ENCODE measurements at places on chromosomes 1 and 21.

DNA sequence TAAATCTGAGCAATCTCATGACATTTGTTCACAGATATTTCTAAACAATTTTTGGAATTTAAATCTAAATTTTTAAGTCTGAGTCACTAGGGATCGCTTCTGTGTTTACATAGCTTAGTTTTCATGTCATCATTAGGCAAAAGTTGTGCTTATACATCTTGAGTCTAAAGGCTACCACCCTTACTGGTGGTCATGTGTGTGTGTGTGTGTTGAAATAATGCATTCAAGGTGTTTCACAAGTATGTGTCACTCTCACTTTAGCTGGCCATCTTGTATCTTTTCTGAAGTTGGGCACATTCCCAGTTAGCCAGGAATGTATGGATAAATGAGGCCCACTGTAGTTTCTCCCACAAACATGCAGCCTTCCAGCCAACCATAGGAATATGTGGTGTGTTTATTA is 1162.5 kb upstream of the PRMT6 start:
- no peak for DNase-seq
- H3K4me1 ChIP-seq = no peaks in the 10 kb centered on the region
- no peaks in the 10 kb centered on the region for H3K36me3 ChIP-seq
- no peaks in the 10 kb centered on the region for H3K27me3 ChIP-seq
- H3K4me3 ChIP-seq = no peak overlapping the region
- H3K27ac ChIP-seq = no peak overlapping the region

GRCh38 chr21:15162921-15163320 is 98.1 kb upstream of the NRIP1 start:
- no peak overlapping the region for H3K27ac ChIP-seq
- no peak for DNase-seq
- no peaks in the 10 kb centered on the region for H3K36me3 ChIP-seq
- H3K4me3 ChIP-seq = no peak overlapping the region

GRCh38 chr1:35708441-35708921 is 10.2 kb downstream of the C1orf216 start:
- no peak for DNase-seq
- H3K27me3 ChIP-seq = peaks cover 3% of the 10 kb centered on the region
- no peak overlapping the region for H3K27ac ChIP-seq
- no peaks in the 10 kb centered on the region for H3K36me3 ChIP-seq
- peaks cover 9% of the 10 kb centered on the region for H3K4me1 ChIP-seq

DNA sequence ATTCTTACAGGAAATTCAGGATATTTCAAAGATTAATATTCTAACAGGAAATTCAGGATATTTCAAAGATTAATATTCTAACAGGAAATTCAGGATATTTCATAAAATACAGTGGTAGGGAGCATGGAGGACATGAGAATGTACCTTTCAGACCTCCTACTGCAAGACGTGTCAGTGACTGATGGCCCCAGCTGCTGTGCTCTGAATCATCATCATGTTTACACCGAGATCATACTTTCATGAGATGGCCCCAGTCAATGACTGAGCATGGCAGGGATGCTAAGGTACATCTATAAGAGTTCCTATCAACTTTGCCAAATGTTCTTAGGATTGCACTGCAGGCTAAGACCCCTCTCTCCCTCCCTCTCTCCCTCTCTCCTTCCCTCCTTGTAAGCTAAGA is 69.0 kb downstream of the HFM1 start:
- DNase-seq = no peak
- H3K4me3 ChIP-seq = no peak overlapping the region
- no peaks in the 10 kb centered on the region for H3K27me3 ChIP-seq
- H3K36me3 ChIP-seq = no peaks in the 10 kb centered on the region

DNA sequence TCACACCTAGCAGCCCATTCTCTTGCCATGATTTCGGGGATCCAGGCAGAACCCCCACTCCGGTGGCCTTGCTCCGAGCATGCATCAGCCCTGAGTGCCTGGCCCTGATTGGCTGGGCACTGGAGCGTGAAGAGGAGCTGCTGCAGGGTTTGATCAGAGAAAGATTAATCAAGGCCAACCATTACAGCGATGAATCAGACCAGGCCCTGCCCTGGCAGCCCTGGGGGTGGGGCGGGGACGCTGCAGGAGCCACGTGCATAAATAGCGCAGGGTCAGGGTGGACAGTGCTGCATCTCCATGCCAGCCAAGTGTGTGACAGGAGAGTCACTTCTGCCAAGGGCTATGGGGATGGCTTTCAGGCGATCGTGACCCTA is 3.4 kb upstream of the FAM131C start:
- no peaks in the 10 kb centered on the region for H3K36me3 ChIP-seq
- no peak overlapping the region for H3K27ac ChIP-seq
- DNase-seq = no peak
- H3K27me3 ChIP-seq = peaks cover 3% of the 10 kb centered on the region
- H3K4me1 ChIP-seq = peaks cover 15% of the 10 kb centered on the region

- no peak overlapping the region for H3K4me3 ChIP-seq
- H3K4me1 ChIP-seq = no peaks in the 10 kb centered on the region
- peaks cover 14% of the 10 kb centered on the region for H3K27me3 ChIP-seq
- DNase-seq = no peak
- H3K36me3 ChIP-seq = no peaks in the 10 kb centered on the region
- H3K27ac ChIP-seq = no peak overlapping the region
These were observed 12.2 kb downstream of the LORICRIN start for GRCh38 chr1:153271711-153272110.

DNA sequence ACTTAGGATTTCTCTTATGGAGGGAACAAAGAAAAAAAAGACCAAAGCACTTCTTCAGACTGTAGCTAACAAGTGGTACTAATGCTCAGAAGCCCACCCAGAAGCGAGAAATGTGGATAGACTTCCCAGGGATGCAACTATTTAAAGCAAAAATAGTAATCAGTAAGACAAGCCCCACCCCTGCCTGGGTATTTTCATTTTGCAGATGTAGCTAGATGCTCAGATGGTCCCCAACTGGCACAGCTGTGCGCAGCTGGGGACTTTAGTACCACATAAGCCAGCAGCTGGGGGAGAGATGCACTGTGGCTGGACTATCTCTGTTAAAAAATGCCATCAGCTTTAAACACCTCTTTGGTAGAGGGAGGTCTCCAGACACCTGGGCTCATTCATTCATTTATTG is 77.8 kb upstream of the SPAG17 start:
- no peak overlapping the region for H3K4me3 ChIP-seq
- H3K4me1 ChIP-seq = no peaks in the 10 kb centered on the region
- no peaks in the 10 kb centered on the region for H3K36me3 ChIP-seq
- H3K27ac ChIP-seq = no peak overlapping the region
- no peak for DNase-seq

Measured in effector memory CD4-positive, alpha-beta T cell (primary cell).